ENCODE measurements at places on chromosomes 1 and 21. TPM values are rescaled to one million over a fixed set of nuclear protein-coding genes. Genes with fewer than 3 reads are reported as not detected.

GRCh38 chr1:74502432-74502831 is 10.0 kb downstream of the LRRC53 start:
- DNase-seq: peak; percentile 56

GRCh38 chr1:47228644-47229030 is 3.4 kb downstream of the TAL1 start:
- no peak for DNase-seq

DNA sequence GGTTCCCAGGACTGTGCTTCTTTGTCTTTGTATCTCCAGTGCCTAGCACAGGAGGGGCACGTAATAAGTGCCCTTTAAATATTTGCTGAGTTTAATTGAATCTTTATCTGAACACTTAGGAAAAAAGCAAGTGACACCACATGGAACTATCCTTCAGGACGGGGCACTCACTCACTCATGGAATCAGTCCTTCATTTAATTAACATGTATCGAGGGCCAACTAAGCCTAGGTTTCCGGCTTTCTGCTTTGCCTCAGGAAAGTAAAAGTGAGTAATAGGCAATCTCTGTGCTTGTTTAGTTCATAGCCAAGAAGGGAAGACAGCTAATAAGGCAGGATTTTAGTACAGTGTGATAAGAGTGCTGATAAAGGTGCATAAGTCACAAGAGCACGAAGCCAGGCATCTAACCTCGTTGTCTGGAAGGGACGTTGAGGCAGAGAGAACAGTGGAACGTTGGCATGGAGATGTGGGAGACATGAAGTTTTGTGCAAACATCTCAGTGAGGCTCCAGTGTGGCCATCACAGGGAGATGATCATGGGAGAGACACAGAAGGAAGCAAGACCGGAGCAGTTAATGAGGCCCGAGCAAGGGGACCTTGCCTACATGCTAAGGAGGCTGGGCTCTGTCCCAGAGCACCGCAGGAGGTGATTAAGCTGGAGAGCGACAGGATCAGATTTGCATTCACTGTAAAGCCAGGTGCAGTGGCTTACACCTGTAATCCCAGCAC is 54.1 kb upstream of the TRIM67 start:
- no peak for DNase-seq

- DNase-seq: no peak
Measured at GRCh38 chr1:168097921-168098528, 38.7 kb downstream of the GPR161 start.

- peak; percentile 17 for DNase-seq
Measured at GRCh38 chr1:219066631-219067349, 106.9 kb upstream of the LYPLAL1 start.

GRCh38 chr21:37580666-37581065 is 214.1 kb downstream of the DYRK1A start:
- no peak for DNase-seq

- no peak for DNase-seq
Measured at GRCh38 chr1:190864013-190864641, 386.5 kb upstream of the BRINP3 start.

DNA sequence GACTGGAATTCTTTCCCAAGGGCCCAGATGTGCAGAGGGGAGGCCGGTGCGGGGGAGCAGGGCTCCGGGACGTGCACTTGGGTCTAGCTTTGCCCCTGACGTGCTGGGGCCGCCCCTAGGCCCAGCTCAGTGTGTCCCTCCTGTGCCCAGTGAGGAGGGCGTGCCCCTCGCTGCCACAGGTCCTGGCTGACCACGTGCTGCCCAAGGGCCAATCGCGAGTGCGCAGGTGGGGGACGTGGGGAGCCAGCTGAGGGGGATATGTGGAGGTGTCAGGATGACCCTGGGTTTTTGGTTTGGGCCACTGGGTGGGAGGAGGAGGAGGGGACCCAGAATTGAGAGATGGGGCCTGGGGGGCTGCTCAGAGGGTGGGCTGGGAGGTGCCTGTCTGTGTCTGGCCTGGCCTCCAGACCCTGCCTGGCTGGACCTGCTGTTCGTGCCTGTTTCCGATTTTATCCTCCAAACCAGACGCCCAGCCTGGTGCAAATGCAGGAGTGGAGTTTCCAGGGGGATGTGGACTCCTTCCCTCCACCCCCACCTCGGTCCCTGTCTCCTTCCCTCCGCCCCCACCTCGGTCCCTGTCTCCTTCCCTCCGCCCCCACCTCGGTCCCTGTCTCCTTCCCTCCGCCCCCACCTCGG is 6.1 kb upstream of the RNF223 start:
- DNase-seq: no peak

GRCh38 chr1:21537511-21537931 is 28.3 kb downstream of the ALPL start:
- DNase-seq: no peak

DNA sequence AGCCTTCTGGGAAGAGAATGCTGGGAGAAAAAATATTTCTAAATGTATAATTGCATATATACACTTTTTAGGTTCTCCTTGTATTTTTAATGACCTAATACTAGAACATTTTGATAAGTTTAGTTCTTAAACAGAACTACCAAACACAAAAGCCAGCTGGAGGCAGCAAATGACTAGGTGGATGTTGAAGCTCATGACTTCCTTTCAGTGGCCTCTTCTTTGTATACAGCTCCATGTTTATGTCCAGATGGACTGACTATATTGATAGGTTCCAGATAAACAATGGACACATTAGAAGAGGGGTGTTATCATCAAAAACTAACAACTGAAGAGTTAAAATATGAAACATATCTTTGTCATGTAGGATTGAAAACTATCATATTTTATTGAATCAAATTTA is 52.5 kb downstream of the LRRC8D start:
- no peak for DNase-seq

- DNase-seq: no peak
Measured at GRCh38 chr1:3598051-3598491, 13.2 kb downstream of the MEGF6 start.

DNA sequence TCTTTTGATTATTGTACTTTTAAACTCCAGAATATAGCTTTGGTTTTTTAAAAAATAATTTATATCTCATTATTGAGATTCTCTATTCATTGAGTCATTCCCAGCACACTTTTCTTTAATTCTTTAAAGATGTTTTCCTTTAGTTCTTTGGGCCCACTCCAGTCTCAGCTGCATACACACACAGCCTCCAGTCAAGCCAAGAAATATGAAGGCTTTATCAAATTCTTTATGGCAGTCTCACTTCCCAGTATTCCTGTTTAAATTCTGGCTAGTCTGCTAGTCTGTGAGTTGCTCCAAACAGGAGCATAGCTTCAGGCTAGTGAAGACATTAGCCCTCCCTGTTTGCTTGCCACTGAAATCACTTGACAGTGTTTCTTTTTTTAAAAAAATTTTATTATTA is 61.2 kb downstream of the CRP start:
- no peak for DNase-seq

DNA sequence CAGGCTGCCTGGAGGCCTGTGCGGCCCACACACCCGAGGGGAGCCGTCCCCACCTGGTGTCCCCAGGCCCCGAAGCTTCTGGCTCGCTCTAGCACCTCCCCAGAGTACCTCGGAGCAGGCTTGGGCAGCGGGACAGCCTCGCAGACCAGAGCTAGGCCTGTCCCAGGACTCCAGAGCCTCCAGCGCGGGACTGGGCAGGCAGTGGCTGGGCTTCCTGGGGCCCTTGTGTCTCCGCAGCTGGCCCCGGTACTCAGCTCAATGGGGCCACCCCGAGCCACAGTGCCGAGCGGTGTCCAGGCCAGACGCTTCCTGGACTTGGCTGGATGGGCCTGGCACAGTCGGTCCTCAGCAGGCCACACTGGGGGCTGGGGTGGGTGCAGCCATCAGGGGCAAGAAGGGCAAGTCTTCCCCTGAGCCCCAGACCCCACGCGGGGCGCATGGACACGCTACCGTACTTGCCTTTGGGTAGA is 4.9 kb downstream of the SCNN1D start:
- no peak for DNase-seq

Gene CFAP141
- not detected for polyA plus RNA-seq

Gene PLA2G2A
- not detected for polyA plus RNA-seq

Gene CELA3A
- not detected for polyA plus RNA-seq

Gene IFI44L
- polyA plus RNA-seq: 6.6 TPM

Gene BEST4
- 0.37 TPM for polyA plus RNA-seq

Gene CFHR5
- polyA plus RNA-seq: not detected

Gene KRTAP19-1
- not detected for polyA plus RNA-seq

Gene HPDL
- polyA plus RNA-seq: 3.0 TPM

All from renal cortex interstitium (tissue), 15 donors.